GM12891 (cell line): ENCODE measurements at places on chromosomes 4 and X.
A peak's percentile ranks its signal among the peaks of the same experiment; 100 is the strongest.

DNA sequence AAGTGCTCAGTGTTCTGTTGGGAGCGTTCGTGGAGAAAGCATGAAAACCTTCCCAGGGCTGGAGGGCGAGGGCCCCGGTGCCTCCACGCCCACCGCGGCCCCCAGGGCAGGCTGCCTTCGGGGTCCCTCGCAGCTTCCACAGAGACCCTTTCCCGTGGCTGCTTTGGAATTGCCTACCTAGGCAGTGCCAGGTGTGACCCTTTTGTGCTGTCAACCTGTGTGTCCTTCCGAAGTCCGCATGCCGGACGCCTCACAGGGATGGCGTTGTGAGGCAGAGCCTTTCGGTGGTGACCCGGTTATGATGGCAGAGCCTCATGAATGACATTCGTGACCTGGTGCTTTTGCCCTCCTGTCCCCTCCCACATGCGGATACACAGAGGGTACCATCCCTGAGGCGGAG, 17.4 kb downstream of the TMEM175 start:
- no peak for DNase-seq

GRCh38 chr4:16908377-16909021, 10.1 kb upstream of the LDB2 start:
- no peak for DNase-seq

- no peak for DNase-seq
These were observed 2.0 kb downstream of the YTHDC1 start for GRCh38 chr4:68347845-68348244.

- DNase-seq = no peak
These were observed 179.6 kb upstream of the RBPJ start for GRCh38 chr4:26141051-26141721.

DNA sequence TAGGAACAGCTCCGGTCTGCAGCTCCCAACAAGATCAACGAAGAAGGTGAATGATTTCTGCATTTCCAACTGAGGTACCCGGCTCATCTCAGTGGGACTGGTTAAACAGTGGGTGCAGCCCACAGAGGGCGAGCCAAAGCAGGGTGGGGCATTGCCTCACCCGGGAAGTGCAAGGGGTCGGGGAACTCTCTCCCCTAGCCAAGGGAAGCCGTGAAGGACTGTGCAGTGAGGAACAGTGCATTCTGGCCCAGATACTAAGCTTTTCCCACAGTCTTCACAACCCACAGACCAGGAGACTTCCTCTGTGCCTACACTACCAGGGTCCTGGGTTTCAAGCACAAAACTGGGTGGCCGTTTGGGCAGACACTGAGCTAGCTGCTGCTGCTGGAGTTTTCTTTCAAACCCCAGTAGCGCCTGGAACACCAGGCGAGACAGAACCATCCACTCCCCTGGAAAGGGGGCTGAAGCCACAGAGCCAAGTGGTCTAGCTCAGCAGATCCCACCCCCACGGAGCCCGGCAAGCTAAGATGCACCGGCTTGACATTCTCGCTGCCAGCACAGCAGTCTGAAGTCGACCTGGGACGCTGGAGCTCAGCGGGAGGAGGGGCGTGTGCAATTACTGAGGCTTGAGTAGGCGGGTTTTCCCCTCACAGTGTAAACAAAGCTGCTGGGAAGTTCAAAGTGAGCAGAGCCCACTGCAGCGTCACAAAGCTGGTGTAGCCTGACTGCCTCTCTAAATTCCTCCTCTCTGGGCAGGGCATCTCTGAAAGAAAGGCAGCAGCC, 84.6 kb downstream of the THOC2 start:
- no peak for DNase-seq

DNA sequence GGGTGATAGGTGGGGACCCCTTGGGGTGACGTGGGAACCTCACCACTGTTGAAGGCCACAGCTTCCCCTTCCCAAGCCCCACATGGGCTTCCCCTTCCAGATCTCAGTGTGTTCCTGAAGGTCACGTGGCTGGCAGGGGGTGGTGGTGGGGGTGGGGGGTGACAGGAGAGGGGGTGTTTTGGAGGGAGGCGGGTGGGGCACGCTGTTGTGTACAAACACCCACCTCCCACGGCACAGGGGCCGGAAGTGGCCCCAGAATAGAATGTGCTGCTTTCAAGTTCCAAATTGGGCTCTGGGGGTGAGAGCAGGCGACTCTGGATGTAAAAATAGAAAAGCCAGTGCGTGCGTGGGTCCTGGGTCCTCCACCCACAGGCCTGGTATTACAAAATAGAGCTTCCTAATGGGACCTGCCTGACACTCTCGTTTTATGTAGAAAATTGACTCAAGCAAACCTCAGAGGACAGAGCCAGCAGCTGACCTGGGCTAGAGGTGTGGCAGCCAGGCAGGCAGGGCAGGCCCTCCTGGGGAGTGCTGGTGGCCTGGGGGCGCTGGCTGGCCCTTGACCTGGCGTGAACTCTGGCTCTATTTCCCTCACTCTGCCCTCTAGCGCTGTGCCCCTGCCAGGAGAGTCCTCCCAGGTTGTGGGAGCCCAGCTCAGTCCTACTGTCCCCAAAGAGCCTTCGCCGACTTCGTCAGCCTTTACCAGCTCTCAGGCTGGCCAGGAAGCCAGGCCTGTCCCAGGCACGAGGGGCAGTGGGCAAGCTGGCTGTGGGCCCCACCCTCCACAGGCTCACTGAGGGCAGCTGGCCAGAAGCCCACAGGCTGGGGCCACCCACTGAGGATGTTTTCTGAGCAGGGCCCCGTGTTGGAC, 5.4 kb upstream of the SH3BP2 start:
- peak; percentile 80 for DNase-seq
